ELF-1 (cell line): ENCODE measurements at places on chromosomes 2 and 18.

GRCh38 chr18:57984490-57985115 lies 59.4 kb upstream of the NEDD4L start:
- DNase-seq: no peak

GRCh38 chr2:229713371-229714079 lies 830 bp downstream of the DNER start:
- no peak for DNase-seq

GRCh38 chr2:10382354-10383061 lies 65.6 kb downstream of the ODC1 start:
- peak; percentile 77 for DNase-seq

DNA sequence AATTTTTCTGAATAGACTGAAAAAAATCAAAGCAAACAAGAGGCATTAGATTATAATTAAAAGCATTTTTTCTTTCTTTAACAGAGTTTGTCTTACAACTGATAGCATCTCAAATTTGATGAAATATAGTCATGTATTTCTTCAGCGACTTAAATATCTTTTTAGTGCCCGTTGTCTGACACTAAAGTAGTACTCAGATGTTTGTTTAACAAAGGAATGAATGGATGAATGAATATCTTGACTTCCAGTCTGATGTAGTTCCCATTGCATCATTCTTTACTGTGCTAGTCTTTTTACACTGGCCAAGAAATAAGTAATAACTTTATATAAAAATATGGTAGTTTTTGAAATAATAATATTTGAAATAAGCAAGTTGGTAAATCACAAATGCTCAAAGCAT lies 111.1 kb downstream of the TTC27 start:
- no peak for DNase-seq

DNA sequence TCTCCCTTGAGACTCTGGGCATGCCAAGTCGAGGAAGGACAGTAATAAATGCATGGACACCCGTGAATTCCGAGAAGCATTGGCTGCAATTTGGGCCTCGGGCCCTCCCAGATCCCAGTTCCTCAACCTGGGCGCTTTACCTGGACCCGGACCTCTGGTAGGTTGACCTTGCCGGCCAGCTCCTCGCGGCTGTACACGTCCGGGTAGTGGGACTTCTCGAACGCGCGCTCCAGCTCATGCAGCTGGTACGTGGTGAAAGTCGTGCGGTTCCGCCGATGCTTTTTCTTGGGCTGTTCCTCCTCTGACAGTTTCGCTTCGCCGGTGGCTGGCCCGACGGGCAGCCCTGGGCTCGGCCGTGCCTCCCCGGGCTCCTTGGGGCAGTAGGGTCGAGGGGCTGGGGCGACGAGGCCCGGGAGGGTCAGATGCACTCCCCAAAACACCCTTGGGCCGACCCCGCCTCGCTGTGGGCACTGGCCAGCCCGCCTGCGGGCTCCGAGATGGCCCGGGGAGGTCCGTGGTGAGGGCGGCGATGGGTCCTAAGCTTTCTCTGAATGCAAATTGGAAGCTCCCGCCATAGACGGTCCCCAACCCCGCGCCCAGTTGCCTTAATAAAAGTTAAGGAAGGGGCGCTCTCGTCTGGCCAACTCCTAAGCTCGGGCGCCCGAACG lies 899 bp downstream of the RAX start:
- DNase-seq: no peak

DNA sequence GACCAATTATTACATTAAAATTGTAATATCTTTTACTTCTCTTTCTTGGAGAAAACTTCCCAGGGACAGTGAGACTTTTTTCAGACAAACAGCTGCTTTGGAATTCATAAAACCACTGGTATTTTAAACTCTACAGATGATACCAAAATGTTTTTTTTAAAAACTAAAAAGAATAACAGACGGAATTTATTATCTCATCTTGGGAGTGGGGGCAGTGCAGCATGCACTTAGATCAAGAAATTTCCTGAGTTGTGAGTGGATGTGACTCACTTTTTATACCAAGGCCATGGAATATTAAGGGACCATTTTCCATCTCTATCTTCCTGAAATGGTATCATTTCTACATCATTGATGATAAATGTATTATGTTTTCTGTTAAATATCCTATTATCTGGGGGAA lies 422.8 kb upstream of the HNRNPA3 start:
- no peak for DNase-seq

DNA sequence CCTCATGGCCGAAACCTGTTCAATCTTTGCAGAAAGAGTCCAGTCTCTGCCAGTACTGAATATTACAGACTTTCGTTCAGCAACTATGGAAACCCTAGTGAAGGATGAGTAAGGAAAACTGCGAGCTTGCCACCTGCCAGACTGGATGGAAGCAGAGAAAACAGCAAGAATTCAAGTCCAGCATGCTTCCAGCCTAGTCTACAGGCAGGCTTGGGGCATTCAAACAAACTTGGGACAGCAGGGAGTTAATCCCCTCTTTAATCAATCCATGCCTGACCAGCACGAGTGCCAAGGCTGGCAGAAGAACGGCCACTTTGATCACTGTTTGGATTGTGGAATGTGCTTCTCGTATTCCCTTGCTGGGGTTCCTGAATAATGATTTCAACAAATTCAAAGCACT lies 145.2 kb downstream of the EPHA4 start:
- DNase-seq: no peak

DNA sequence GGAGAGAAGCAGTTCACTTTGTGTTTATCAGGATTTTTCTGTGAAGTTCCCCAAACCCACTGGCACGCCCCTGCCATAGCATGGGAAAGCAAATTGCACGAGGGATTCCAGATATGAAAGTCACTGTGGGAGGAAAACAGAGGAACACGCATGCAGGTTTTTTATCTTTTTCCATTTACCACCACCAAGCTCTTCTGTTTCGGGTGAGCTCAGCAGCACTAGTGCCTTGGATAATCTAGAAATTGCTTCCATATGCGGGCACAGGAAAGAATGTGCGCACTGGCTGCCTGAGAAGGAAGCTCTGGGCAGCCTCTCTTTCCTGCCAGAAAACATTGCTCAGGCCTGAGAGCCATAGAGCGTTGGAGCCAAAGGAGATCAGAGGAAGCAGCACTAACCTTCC lies 65.9 kb upstream of the WIPF1 start:
- DNase-seq: no peak

GRCh38 chr18:5516841-5517240 lies 27.0 kb downstream of the EPB41L3 start:
- no peak for DNase-seq

DNA sequence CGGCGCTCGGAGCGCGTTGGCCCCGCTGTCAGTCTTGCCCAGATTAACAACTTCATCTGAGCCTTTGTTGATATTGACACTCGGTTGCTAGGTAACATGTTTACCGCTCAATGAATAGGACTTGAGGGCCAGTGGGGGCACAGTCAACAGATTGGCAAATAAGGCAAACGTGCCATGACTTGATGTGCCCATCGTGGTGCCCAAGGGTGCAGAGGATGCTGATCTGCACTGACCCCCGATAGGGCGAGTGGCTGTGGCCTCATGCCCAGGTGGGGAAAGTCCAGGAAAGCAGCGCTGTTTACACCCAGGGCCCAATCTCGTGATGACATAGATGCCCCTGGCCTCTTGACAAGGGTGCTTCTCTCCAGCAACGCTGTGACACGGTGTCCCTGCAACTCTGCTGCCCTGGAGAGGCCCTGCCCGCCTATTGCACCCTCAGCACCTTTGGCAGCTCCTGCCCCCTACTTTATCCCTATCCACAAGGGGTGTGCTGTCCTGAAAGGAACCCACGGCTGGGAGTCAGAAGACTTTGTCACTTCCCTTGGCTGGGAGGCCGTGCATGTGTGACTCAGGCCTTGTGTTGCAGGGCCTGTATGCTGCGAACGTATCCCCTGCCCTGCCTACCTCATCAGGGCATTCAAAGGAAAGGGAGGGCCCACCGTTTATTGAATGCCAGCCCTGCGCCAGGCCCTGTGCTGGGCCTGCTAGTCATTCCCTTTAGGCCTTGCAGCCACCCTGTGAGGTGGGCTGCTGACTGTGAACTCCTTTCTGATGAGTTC lies 158.0 kb downstream of the INHBB start:
- no peak for DNase-seq

DNA sequence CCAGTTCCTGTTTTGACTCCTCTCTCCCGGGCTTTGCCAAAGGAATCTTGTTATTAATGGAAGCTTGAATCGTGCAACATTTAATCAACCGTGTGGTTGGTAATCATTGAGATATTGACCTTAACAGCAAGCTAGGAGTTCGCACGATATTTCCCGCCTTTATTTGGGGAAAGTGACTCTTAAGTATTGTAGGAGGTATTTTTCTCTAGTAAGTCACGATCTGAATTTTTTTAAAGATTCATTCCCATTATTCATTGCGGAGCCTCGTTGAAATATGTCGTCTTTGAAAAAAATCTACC lies 663 bp downstream of the NUP35 start:
- DNase-seq: no peak

GRCh38 chr2:111191877-111192276 lies 71.2 kb downstream of the BCL2L11 start:
- no peak for DNase-seq

- no peak for DNase-seq
Observed at GRCh38 chr2:202950592-202950991, 38.5 kb downstream of the CARF start.

GRCh38 chr2:69933839-69934613 lies 19.1 kb downstream of the MXD1 start:
- DNase-seq: no peak

DNA sequence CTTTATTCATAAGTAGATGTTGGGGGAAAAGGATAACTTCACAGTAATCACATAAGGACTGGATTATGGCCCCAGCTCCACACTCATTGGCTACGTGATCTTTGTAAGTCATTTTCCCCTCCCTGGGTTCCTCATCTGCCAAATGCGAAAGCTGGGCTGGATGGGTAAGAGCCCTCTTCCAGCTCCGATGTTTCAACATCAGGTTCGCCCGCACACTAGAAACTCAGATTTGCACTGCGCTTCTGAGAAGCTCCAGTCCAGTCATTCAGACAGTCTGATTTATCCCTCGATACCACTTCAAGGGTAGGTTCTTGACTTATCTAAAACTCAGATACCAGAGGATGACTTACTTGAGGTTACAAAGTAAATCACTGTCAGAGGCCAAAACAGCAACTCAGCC lies 31.0 kb upstream of the RMDN2 start:
- no peak for DNase-seq

- no peak for DNase-seq
Observed at GRCh38 chr2:222179592-222179991, 119.2 kb downstream of the PAX3 start.

GRCh38 chr2:235579128-235579527 lies 85.3 kb downstream of the AGAP1 start:
- DNase-seq: peak; percentile 70

DNA sequence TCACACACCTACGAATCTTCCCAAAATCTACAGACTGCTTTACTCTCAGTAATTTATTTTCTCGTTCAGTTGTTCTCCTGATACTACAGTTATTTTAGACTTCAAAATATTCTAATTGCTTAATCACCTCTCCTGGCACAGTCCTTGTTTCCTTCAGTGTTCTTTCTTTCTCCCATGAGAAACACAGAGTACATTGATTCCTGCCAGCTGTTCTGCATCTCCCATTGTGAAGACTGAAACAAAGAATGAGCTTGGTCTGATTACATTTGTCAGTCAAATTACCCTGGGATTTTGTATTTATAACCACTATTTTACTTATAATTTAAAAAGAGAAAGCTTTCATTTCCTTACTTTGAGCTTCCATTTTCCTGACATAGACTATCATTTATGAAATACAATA lies 63.9 kb upstream of the TANK start:
- no peak for DNase-seq

GRCh38 chr2:216603010-216603883 lies 30.0 kb upstream of the IGFBP2 start:
- no peak for DNase-seq

GRCh38 chr18:11767935-11768334 lies 78.9 kb downstream of the GNAL start:
- no peak for DNase-seq

GRCh38 chr2:240687045-240687740 lies 4.5 kb upstream of the AQP12A start:
- no peak for DNase-seq
